ENCODE measurements at places on chromosomes 16 and 17.

DNA sequence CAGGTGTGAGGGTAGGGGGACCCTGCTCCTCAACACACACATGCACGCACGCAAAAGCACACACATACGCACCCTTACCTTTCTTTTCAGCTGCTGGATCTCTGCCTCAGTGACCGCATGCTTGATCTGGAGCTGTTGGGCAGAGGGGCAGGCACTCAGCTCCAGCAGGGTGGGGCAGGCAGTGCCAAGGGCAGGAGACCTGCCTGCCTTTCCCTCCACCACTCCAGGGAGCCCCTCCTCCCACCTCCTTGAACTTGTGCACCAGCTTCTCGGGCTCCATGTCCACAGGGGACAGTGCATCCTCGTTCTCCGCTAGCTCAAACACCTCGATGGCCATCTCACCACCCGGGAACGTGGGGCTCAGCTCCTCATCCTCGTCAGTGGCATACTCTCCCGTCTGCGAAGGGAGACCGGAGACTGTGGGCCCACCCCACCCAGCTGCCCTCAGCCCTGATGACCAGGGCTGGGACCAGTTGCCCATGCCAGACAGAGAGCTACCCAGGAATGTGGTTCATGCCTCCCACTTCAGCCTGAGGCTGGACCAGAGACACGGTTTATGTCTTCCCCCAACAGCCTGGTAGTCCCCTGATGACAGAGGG is 9.3 kb upstream of the SAMD14 start:
- DNase-seq = no peak

GRCh38 chr17:1909985-1910384 is 80.2 kb downstream of the RPA1 start:
- DNase-seq = no peak

DNA sequence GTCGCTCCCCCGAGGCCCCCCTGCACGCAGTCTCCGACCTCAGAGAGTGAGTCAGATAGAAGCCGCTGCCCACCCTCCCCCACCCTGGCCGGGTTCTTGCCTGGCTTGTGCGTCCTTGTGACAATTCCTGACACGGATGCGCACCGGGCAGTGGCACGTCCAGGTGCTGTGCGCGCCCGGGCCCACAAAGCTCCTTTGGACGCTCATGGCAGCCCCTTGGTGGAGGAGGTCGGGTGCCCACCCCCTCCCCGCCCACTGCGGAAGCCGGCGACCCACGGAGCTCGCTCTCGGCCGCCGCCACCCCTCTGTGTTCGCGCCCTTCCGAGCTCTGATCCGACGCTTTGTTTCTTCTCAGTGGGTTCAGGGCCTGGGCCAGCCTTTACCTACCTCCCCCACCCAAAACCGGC is 662 bp upstream of the TUBB3 start:
- DNase-seq = no peak

GRCh38 chr16:83929811-83930555 is 23.1 kb upstream of the OSGIN1 start:
- DNase-seq = no peak

GRCh38 chr17:10309003-10309974 is 63.5 kb downstream of the MYH13 start:
- DNase-seq = no peak

GRCh38 chr17:76491271-76492122 is 9.7 kb downstream of the RHBDF2 start:
- no peak for DNase-seq

GRCh38 chr17:3556916-3557767 is 470 bp downstream of the TRPV3 start:
- no peak for DNase-seq

DNA sequence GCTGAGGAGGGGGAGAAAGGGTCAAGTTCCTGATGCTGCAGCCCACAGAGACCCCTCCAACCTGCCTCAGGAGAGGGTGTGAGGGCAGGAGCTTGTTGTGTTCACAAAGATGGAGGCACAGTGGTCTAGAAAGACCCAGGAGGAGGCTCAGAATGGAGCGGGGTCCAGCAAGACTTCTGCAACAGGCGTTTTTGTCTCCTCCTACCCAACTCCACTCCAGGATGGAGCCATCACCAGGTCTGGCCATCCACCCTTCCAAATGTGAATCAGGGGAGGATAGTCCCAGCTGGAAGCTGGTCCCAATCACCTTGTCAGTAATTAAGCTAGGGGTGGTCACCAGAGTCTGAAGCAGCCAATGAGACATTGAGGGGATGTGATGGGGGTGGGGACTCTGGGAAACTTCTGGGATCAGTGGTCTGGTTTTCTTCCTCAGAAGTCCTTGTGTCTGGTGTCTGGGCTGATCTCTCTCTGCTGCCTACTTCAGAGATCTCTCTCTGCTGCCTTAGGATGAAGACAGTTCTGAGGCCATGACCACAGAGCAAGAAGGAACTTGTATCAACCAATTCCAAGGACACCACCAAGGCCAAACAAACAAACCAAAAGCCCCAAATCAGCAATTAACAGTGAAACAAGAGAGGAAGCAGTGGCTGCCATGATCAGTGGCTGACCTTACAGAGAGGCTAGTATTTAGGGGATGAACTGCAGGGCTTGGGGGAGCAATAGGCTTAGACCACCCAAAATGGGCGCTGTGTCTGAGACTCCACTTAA is 14.5 kb downstream of the CD300LB start:
- no peak for DNase-seq

GRCh38 chr17:8392674-8393469 is 4.8 kb downstream of the RNF222 start:
- DNase-seq = no peak

DNA sequence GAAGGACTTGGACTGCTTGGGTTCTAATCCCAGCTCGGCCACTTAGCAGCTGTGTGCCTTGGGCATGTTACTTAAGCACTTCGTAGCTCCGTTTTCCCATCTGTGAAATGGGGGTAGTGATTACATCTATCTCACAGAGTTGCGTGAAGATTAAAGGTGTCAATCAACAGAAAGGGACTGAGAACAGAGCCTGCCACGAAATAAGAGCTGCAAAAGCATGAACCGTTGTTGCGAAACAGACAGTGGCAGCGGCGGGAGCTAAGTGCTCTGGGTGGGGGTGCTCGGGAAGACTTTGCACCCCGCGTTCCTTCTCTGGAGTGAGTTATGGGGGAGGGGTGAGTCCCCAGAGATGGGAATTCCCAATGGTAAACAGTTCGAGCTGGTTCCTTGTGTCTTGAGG is 79.6 kb upstream of the LHX1 start:
- DNase-seq = no peak

GRCh38 chr17:76558198-76559095 is 18.6 kb downstream of the PRCD start:
- no peak for DNase-seq

DNA sequence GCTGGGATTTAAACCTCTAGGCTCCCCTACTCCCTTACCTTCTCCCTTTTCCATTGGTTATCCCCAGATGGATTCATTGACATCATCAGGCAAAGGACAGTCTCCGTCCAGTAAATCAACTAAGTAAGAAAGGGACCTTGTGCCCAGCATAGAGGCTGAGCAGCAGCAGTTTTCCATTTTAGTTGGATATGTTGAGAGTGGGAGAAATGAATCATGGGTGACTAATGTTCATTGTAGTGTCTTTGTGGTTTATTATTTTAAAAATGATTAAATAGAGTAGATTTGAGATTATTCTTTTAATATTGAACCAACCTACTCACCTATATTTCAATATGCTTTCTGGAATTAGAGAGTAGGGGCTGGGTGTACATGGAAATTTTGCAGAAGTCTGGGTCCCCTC is 99.4 kb upstream of the CACNG3 start:
- DNase-seq = no peak

GRCh38 chr16:68646953-68647659 is 2.0 kb downstream of the CDH3 start:
- no peak for DNase-seq

DNA sequence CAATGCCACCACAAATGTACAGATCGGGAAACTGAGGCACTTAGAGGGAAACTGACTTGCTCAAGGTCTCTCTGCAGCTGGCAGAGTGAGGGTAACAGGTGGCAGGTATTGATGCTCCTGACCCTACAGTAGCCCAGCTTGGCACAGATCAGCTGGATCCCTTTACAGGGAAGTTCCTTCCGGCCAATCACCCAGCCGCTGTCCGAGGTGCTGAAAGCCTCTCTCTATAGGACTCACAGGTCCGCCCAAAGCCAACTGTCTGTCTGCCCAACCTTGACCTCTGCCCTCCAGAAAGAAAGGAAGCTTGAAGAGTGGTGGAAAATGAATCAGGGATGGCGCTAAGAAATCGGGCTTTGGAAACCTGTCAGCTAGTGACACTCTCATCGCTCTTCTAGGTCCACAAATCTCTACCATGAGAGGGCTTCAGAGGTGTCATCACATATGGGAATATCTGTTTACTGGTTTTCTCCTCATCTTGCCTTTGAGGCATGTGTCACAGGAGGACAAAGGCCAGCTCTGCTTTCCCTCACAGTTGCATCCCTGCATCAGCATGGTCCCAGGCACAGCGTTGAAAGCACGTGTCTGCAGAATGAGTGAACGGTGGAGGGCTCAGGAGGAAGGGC is 246.2 kb downstream of the KATNIP start:
- DNase-seq = no peak

- no peak for DNase-seq
These were observed 89.4 kb downstream of the ITFG1 start for GRCh38 chr16:47371271-47372014.

DNA sequence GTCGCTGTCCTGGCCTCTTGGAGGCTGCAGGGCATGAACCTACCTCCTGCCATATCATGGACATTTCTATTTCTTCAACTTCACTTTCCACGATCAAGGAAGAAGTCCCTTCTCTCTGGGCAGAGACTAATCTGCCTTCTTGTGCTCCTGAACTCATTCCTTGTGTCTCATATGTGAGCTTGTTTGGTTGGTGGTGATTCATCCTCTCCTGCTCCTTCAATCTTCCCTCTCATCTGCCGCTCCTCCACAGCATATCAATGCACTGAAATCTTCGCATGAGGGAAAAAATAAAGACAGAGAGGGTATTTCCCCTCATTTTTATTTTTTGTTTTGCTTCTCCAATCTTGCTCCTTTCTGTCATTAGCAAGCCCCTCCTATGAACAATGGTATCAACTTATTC is 571.7 kb upstream of the GOT2 start:
- DNase-seq = no peak

GRCh38 chr17:72121164-72122009 is 567 bp downstream of the SOX9 start:
- no peak for DNase-seq

DNA sequence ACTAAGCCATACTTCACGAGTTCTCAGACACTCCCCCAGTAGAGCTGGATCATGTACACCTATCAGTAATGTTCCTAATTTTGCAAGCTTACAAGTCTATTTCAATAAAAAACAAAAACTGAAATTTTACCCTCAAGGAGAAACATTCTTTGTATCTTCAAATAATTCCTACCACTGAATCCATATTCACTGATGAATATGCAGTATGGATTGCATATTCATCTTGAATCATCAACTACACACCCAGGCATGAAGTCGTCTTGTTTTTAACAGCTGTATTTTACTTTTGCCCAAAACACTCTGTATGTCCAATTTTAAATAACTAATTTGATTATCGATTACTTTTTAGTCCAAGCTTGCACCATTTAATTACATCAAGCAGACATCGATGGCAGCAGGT is 31.8 kb downstream of the ZDHHC7 start:
- no peak for DNase-seq

DNA sequence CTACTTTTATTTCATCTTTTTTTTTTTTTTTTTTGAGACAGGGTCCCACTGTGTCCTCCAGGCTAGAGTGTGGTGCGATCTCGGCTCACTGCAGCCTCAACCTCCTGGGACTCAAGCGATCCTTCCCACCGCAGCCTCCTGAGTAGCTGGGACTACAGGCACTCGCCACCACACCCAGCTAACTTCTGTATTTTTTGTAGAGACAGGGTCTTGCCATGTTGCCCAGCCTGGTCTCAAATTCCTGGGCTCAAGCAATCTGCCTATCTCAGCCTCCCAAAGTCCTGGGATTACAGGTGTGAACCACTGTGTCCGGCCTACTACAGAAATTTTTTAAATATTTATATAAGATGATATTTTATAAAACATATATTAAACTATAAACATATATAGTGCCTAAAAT is 4.8 kb downstream of the MYO18A start:
- DNase-seq = no peak

GRCh38 chr17:65389949-65390348 is 171.5 kb downstream of the AXIN2 start:
- no peak for DNase-seq

DNA sequence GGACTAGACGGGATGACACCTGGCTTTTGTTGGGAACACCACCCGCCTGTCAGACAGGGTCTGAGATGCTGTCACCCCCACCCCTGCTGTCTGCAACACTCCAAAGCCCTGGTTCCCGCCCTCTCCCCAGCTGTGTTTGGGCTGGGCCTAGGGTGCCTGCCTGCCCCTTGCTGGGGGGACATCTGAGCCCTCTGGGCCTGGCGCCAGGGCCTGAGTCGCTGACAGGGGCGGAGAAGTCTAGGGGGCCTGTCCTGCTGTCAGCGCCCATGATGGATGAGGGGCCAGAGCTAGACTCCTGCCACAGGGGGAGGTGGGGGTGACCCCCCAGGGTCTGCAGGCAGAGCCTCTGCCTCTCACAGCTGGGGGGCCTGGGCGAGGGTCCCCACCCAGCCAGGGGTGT is 7.6 kb upstream of the PKMYT1 start:
- no peak for DNase-seq

Measured in hematopoietic multipotent progenitor cell (in vitro differentiated cells).